ENCODE measurements at places on chromosomes 7 and 10.

DNA sequence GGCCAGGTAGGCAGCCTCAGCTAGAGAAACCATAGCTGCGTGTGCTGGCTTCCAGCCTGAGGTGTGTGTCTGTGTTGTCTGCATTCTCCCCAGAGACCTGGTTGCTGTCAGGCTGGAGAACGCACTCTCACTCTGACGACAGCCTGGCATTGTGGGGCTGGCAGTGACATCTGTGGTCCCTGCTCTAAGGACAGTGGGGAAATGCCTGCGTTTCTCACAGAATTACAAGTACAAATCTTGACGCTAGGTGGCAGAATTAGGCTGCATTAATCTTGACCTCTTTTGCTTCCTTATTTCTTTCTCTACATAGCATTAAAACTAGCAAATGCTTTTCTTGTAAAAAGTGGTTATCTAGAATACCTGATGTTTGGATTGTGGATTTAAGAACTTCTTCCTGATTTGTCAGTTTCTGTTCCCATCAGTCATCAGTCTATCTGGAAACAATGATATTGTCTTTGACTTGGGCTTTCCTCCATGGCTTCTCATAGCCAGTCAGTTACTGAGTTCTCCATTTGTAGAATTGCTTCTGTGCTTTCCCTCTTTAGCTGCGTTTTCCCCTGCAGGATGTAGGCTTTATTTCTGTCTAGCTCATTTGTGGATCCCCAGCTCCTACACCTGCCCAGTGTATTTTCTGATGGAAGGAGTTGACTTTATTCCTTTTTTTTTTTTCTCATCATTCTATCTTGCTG lies 86.0 kb downstream of the FANK1 start:
- no peak for DNase-seq

GRCh38 chr10:72563327-72563932 lies 62.4 kb downstream of the MICU1 start:
- peak; percentile 14 for DNase-seq

GRCh38 chr10:102645741-102646609 lies 1.7 kb downstream of the TRIM8 start:
- DNase-seq, result peak; percentile 66

DNA sequence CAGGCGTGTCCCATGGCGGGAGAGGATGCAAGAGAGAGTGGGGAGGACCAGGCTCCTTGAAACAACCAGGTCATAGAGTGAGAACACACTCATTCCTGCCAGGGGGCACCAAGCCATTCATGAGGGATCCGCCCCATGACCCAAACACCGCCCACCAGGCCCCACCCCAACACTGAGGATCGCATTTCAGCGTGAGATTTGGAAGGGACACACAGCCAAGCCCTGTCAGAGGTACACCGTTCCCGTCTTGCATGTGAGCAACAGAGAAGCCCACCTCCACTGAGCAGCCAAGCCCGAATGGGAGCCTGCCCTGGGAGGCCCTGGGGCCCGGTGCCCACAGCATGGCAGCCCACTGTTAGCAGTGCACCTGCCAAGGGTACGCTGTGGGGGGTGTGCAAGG lies 7.9 kb upstream of the ARPC1B start:
- DNase-seq, result no peak

- DNase-seq, result no peak
Observed at GRCh38 chr10:21791276-21791675, 212.3 kb downstream of the DNAJC1 start.

GRCh38 chr7:7816084-7816483 lies 97.7 kb upstream of the RPA3 start:
- no peak for DNase-seq

GRCh38 chr7:41592794-41593193 lies 110.1 kb downstream of the INHBA start:
- no peak for DNase-seq

GRCh38 chr10:86366033-86366901 lies at the start of gene GRID1:
TSS of gene GRID1 (minus strand) at chr10:86366795.
- no peak for DNase-seq

GRCh38 chr10:124975977-124976514 lies 34.1 kb downstream of the ZRANB1 start:
- no peak for DNase-seq

DNA sequence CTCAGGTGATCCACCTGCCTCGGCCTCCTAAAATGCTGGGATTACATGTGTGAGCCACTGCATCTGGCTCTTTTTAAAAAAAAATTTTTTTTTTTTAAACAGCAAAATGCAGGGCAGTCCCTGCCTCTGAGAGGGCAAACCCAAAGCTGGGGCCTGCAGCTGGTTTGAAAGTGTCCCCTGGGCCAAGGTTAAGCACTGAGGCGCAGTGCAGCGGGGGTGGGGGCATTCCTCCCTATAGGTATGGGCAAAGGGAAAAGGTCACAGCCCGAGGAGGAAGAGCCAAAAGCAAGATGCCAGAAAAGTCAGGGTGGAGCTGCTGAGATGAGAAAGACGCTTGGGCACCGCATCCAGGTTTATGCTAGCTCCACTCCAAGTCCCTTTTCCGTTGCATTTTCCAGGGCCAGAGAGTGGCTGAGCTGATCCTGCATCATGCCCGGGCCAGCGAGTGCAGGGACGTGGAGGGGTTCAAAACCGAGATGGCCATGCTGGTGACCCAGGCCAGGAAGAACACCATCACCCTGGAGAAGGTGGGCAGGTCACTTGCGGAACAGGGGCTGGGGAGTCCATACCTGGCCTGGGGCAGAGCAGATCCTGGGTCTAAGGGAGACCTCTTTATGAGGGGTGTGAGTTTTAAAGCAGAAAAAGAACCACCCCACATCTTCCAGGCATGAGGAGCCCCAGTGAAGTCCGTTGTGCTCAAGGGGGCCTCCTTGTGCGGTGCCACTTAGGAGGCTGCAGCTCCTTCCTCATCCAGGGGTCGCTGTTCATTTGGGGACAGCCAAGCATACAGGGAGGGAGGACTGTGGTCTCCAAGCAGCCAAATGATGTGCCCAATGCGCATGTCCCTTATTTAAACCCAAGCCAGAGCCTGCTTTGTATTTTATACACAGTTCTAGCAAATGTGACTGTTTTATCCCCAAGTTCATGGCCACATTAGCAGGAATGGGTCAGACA lies 7.0 kb upstream of the NDUFB2 start:
- no peak for DNase-seq

DNA sequence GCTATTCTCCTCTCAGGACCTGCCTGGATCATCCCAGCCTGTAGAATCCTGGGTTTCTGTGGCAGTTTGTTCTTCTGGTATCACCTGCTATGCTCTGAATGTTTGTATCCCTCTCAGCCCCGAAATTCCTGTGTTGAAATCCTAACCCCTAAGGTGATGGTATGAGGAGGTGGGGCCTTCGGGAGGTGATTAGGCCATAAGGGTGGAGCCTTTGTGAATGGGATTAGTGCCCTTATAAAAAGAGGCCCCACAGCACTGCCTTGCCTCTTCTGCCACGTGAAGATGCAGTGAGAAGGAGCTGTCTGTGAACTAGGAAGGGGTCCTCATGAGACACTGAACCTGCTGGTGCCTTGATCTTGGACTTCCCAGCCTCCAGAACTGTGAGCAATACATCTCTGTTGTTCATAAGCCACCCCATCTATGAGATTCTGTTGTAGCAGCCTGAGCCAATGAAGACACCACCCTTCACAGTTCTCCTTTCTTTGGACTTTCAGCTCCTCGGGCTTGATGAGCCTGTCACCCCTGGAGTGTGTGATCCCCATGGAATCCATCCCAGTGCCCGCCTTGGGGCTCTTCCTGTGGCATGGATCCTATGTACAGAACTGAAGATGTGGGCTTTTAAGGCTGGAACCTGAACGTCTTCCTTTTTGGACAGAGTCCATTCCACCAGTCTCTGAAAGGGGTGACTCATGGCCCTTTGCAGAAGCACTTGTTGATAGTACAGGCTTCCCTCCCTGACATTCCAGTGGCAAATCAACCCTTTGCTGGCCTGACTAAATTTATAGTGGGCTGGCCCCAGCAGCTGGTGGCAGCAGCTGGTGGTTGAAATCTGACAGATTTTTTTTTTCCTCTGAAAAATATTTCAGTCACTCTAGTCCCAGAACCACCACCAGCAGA lies 138.0 kb downstream of the TACC2 start:
- DNase-seq, result no peak

DNA sequence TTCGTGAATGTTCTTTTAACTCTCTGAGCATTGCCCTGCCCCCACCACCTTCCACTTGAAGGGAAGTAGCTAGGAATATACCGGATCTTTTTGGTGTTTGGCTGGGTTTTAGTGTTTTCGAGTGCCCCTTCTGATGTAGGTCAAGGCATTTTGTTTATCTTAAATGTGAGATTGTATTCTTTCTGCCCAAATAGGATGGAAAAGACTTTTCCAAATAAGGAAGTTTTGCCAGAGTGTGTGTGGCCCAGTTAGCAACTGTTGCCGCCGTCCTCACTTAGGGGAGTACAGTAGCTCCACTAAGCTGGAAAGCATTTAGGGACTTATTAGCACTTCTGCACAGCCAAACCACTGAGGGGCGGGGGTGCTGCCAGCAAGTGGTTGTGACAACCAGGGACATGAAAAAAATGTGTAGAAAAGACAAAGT lies 29.8 kb upstream of the VCL start:
- no peak for DNase-seq

- no peak for DNase-seq
Observed at GRCh38 chr10:52491246-52491995, 177.3 kb downstream of the DKK1 start.

DNA sequence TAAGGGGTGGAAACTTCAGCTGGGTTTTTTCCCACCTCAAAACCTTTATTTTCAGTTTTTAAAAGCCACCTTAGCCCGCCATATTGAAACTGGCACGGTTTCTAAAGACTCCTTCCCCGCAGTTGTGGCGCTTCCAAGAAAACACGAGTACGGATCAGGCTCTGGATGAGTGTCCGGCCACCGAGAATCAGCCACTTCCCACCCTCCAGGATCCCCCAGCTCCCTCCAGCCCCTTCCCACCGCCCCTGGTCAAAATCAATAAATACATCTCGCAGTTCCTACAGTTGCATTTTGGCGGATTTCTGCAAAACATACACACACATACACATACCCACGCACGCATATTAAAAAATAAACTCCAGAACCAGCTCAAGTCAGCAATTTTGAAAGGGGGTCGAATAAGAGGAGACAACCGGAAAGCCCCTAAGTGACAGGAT lies 1.1 kb downstream of the SFMBT2 start:
- DNase-seq, result no peak

DNA sequence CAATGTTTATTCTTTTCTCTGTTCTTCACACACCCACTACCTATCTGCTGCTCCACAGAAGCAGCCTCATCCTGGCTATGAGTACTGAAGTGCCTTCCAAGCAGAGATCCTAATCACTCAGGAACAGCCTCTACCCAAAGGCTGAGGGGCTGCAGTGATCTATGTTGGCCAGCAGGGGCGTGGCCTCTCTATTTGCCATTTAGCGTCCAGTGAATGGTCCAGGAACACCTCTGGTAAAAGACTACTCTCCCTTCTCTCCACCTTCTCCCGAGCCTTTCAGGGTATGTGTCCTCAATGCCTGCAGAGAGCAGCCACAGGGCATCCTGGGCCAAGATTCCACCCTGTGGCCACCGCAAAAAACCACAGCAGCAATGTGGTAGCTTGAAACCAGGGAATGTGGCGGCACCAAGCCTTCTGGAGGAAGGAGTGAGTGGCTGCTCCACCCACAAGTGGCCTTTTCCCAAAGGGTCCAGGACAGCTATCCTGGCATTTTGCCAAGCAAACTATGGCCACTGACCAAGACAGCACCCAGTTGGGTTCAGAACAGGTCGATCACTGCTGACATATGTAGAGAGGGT lies 70.9 kb downstream of the SYPL1 start:
- no peak for DNase-seq

GRCh38 chr10:130357226-130357625 lies 221.0 kb downstream of the GLRX3 start:
- no peak for DNase-seq

DNA sequence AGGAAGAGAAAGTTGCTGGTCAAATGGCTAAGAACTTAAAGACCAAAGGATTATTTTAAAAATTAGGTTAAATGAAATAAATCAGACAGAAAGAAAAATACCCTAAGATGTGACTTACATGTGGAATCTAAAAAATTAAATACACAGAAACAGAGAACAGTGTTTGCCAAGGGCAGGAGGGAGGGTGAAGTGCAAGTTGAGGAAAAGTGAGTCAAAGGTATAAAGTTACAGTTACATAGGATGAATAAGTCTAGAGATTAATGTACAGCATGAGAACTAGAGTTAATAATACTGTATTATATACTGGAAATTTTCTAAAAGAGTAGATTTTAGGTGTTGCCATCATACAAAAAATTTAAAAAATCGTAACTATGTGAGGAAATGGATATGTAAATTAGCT lies 146.3 kb downstream of the MDFIC start:
- no peak for DNase-seq

- DNase-seq, result no peak
Observed at GRCh38 chr7:132574223-132574622, 2.0 kb downstream of the PLXNA4 start.

DNA sequence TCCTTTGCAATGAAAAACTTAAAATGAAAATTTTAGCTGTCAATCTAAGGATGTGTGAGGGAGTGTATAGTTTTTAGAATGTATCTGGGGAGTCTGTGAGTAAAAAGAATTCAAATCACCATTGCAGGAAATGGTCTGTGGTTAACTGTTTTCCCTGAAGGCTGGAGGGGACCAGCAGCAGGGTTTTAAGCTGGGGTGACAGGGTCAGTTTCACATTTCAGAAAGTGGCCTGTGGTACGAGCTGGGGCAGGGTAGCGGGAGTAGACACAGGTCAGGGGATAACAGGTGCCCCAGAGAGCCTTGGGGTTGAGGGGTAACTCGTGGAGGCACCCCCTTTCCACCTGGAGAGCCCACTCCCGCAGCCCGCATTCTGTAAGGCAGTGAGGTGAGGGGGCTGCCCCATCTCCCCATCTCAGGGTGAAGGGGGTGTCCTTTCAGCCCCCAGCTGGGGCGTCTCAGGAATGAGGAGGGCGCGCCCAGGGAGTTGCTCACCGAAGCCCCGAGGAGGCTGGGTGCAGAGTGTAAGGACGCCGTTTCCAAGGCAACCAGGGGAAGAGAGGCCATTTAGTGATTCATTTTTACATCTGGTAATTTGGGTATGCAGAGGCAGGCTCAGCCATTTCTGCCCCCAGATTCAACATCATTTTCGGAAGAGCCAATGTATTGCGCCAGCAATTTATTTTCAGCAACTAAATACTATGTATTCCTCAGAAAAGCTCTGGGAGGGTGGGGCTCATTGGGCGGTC lies 168.9 kb downstream of the SLIT1 start:
- peak; percentile 8 for DNase-seq

DNA sequence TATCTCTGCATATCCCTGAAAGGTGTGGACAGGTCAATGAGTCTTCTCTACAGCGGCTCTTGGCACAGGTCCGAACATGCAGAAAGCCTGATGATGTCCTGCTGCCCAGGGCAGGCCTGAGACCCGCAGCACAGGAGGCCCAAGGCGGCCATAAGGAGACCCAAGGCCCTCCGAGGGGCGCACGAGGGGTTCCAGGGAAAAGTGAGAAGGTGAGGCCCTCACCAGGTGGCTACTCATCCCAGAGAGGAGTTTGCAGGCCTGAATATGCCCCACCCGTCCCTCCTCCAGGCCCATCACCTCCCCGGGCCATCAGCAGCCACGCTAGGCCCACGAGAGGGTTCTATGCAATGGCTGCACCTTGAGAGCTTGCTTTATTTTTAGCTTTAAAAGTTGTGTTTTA lies 173.4 kb upstream of the RHEB start:
- DNase-seq, result no peak

GRCh38 chr10:80161321-80162083 lies 29.0 kb downstream of the PLAC9 start:
- DNase-seq, result no peak
